Mucosa of gallbladder (tissue), 1 donor: ENCODE measurements at places on chromosomes 5 and 9. TPM values are rescaled to one million over a fixed set of nuclear protein-coding genes. Genes with fewer than 3 reads are reported as not detected.

DNA sequence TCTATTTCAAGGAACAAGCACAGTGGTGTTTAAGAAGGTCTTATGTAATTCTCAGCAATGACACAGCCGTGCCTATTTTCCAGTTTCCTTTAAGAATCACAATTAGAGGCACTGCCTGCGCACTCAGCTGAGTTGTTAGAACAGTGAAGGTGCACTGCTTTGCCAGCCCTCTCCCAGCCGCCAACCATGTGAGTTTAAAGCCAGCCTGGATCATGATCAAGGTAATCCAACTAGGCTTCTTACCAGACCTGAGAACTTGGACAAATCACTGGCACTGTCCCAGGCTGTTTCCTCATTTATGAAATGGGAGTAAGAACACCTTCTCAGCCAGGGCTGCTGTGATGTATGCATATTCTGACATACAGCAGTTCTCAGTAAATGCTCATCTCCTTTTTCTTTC is 99.6 kb downstream of the ASTN2 start:
- no peak for DNase-seq

DNA sequence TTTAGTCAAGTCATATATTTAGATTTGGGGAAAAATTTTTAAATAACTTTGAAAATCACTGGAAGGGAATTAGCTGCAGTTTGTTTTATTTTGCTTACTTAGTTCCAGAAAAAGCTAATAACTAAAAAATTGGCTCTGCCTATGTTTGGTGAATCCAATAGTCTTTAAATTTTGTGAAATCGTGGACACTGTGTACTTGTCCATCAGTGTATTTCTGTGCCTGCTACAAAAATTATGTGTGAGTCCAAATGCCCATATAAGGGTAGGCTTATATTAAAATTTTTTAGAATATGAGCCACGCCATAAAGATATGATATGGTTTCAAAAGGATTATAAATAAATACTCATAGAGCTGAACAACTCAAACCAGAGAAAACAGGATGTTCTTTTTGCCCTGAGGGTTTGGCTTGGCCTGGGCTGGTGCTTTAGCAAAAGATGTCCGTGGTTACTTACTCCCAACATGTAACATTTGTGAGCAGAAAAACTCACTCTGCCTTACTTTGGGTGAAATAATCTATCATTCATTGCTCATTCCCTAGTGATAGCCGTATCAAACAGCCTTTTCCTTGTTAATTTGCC is 133.2 kb upstream of the PRLR start:
- DNase-seq = no peak

GRCh38 chr5:82820961-82821845 is 256.0 kb downstream of the TMEM167A start:
- no peak for DNase-seq

GRCh38 chr9:73143711-73144328 is 7.8 kb upstream of the ANXA1 start:
- DNase-seq = no peak

DNA sequence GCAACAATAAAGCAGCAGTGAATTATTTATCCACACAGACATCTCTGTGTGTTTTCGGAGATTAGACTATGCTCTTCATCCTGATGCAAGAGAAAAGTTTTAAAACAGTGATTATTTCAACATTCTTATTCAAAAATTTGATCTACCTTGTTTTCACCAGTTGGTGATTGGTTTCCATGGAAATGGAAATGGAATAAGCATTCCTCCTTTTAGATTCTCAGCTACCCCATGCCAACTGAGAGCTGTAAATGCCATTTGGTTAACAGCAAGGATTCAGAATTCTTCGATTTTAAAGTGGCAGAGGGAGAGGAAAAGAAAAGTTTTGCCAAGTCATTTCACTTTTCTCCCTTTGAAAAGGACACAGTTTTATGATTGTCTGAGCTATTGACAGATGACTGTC is 154.7 kb downstream of the PCSK5 start:
- no peak for DNase-seq

DNA sequence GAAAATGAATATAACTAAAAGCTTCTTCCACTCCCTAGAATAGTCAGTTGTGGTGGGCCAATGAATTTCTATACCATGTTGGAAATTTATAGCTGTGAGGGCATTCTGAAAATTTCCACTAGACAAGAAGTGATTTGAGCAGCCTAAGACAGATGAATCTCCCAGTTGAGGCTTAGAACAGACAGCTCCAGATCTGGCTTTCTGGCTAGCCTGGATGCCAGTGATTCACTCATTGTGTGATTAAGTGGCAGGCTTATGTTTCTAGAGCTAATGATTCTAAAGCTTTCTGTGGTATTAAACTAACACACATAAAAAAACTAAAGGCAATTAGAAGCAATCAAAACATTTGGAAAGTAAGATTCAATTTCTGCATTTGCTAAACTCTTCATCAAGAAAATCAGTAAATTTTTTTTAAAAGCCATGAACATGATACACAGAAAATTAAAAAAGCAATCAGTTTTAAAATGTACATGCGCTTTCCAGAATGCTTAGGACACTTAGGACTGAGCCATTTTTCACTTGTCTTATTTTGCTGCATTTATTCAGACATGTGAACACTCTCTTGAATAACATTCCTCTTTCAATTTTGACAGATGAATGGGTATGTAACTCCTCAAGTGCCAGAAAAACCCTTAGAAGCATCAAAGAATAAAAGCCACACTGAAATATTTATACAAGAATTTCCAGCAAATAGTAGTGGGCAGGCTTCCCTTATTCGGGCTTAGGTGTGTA is 100.5 kb upstream of the GNAQ start:
- no peak for DNase-seq

DNA sequence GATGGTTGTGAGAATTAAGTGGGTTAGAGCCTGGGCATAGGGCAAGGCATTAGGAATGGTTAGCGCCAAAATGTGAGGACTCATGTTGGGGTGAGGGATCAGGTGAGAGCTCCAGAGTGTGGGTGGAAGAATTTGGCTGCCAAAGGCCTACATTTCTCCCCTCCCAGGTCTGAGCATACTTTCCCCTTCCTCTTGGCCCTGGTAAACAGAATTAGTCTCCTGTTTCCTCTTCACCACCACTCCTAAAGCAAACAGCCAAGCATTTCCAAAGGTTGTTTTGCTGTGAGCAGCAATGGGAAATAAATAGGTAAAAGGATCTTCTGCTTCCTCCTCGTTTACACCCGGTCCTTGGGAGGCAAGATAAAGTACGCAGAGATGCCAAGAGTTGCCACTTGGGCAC is 132.5 kb downstream of the ZSWIM6 start:
- DNase-seq = no peak

- DNase-seq = no peak
These were observed 35.0 kb downstream of the PRELID2 start for GRCh38 chr5:145800181-145800580.

- DNase-seq = no peak
These were observed 49.5 kb upstream of the SPINK5 start for GRCh38 chr5:148014276-148014675.

- no peak for DNase-seq
These were observed 91.0 kb downstream of the GAS1 start for GRCh38 chr9:86856259-86856658.

DNA sequence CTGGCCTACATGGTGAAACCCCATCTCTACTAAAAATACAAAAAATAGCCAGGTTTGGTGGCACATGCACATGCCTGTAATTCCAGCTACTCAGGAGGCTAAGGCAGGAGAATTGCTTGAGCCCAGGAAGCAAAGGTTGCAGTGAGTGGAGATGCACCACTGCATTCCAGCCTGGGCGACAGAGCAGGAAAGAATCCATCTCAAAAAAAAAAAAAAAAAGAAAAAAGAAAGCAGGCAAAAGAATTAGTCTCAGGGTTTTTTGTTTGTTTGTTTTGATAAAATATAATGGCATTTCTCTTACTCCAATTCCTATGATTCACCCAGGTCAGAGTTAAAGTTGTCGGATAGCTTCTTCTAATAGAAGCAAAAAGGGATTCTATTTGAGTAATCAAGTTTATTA is 67.0 kb upstream of the ATG10 start:
- DNase-seq = no peak

DNA sequence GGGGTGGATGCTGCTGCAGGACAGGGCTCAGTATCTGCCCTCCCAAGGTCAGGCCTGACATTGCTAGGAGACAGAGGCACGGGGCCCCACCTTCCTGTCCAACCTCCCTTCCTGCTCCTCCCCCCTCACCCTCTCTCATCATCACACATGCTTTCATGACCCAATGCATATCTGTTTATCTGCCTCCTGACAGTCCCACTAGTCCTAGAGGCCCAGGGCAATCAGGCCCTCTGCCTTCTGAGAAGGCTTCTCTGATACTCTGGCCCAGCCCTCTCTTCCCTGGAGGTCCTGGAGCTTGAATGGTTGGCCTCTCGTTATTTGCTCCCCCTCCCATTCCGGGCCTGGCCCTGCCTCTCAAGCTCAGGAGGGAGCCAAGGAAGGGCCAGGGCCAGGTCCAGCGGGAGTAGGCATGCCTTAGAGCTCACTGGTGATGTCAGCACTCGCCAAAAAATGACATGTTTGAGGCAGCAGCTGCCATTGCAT is 90.6 kb upstream of the SAP30L start:
- no peak for DNase-seq

SHOC1 gene
- not detected for total RNA-seq

DNA sequence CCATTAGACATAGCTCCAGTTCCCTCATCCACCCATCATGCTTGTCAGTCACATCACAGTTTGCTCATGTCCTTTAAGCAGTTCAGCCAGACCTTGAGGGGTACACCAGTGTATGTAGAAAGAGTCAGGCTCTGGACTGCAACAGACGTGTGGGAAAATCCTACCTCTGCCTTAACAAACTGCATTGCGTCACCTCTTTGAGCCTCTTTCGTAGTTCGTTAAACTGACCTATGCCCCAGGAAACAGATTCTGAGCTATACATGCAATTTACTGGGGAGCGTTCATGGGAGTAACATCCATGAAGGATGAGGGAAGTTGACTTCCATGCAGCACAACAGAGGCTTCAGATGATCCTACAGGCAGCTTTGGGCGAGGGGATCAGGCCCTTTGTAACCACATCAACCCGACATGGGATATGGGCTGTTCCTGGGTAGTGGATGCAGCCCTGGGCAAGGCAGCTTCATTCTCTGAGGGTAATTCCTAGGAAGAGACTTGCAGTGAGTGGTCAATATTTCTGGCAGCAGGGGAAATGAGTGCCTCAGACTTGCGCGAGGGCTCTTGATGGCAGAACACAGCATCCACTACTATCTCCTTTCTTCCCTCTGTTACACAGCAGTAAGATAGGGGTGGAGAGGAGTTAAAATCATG is 4.3 kb downstream of the SPINK4 start:
- no peak for DNase-seq

- no peak for DNase-seq
These were observed 113.8 kb upstream of the PUM3 start for GRCh38 chr9:2957656-2958200.

UBAP2 gene
- total RNA-seq = 34.3 TPM

ZDHHC11B gene
- total RNA-seq = 14.5 TPM

MYO10 gene
- 16.2 TPM for total RNA-seq

SPATA31D4 gene
- not detected for total RNA-seq

GLDC gene
- 6.4 TPM for total RNA-seq

GRCh38 chr5:38369692-38370091 is 111.3 kb downstream of the EGFLAM start:
- DNase-seq = no peak

GRCh38 chr5:105230516-105231157 is 1668.0 kb upstream of the NUDT12 start:
- no peak for DNase-seq

AJM1 gene
- 19.4 TPM for total RNA-seq

- no peak for DNase-seq
These were observed 230.7 kb upstream of the SGCD start for GRCh38 chr5:156096259-156096658.

DNA sequence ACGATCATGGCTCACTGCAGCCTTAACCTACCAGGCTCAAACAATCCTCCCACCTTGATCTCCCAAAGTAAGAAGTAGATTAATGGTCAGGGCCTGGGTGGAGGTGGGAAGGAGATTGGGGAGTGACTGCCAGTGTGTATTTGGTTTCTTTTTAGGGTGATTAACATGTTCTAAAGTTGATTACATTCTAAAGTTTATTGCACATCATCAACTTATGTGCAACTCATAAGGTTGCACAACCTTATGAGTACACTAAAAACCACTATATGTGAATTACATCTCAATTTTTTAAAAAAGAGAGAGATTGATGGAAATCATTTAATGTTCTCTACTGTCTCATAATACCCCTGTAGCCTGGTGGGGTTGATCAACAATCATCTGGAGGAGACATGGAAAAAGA is 218.1 kb downstream of the AOPEP start:
- no peak for DNase-seq

- DNase-seq = no peak
These were observed 321.5 kb downstream of the ENC1 start for GRCh38 chr5:74319076-74319475.

- no peak for DNase-seq
These were observed 57.2 kb upstream of the RNF130 start for GRCh38 chr5:180128671-180129261.

KIF4B gene
- not detected for total RNA-seq

PCDHB11 gene
- total RNA-seq = 8.5 TPM
